DMS 273 treated with DMSO at 0.1 percent for 48 hours (cell line): ENCODE measurements at places on chromosomes 2 and 18.

- DNase-seq = no peak
These were observed 797 bp downstream of the ANO7 start for GRCh38 chr2:241189093-241189855.

DNA sequence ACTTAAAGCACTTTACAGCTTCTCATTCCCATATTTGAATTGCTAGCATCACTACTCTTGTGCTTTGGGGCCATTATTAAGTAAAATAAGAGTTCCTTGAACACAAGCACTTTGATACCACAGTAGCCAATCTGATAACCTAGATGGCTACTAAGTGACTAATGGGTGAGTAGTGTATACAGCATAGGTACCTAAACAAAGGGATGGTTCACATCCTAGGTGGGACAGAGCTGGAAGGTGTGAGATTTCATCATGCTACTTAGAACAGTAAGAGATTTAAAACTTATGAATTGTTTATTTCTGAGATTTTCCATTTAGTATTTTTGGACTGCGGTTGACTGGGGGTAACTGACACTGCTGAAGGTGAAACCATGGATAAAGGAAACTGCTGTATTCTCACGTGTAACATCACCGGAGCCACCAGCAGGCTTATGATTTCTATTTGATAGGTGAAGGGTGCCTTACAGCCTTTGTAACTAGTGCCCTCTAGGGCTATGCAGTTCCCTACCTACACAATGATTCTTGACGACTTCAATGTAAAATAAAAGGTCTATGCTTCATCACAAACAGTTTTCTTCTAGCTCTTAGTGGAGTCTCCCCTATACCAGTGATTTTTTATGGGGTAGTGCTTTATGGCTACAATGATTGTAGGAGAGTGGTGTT lies 22.1 kb upstream of the CRIM1 start:
- no peak for DNase-seq

- no peak for DNase-seq
These were observed 128.7 kb downstream of the NCKAP5 start for GRCh38 chr2:133439565-133439920.

GRCh38 chr2:3610881-3611505 lies 16.1 kb downstream of the COLEC11 start:
- DNase-seq = no peak

- no peak for DNase-seq
These were observed 43.1 kb downstream of the MOGAT1 start for GRCh38 chr2:222714361-222715241.

- DNase-seq = no peak
These were observed 15.9 kb downstream of the SCG2 start for GRCh38 chr2:223586261-223586660.

- no peak for DNase-seq
These were observed 15.5 kb downstream of the GTF2A1L start for GRCh38 chr2:48633143-48633542.

DNA sequence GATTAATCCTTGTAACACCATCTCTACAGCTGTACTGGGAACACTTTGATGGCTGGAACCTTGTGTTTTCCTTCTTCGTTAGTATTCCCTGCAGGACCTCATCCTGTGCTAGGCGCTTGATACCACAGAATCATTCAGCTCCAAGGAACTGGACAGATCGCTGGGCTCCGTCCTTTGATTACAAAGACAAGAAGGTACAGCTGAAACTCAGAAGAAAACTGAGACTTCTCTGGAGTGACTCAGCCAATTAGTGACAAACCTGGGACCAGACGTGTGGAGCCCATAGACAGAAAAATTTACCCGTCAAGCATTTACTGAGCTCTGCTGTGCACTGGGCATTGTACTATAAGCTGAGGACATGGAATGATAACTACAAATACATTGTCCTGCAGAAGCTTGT lies 67.3 kb downstream of the NCKAP5 start:
- DNase-seq = no peak

GRCh38 chr18:45802814-45803492 lies 22.5 kb upstream of the SIGLEC15 start:
- no peak for DNase-seq
